ENCODE measurements at places on chromosomes 5 and 9.

DNA sequence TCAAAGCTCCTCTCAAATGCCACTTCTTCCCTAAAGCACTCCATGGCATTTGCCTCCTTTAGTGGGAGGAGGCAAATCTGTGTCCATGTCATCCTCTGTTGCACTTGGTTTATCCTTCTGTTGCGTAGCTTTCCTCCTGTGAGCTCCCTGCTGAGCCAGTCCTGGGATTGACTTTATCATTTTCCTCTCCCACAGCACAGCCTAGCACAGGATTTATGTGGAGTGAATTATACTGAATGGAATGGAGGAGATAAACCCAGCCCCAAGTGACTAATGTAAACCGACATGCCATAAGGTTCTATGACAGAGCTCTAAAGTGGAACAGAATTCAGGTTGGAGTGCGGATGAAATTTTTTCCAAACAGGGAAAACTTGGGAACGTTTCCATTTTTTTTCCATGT, 26.4 kb upstream of the TOMM5 start:
- DNase-seq = no peak

DNA sequence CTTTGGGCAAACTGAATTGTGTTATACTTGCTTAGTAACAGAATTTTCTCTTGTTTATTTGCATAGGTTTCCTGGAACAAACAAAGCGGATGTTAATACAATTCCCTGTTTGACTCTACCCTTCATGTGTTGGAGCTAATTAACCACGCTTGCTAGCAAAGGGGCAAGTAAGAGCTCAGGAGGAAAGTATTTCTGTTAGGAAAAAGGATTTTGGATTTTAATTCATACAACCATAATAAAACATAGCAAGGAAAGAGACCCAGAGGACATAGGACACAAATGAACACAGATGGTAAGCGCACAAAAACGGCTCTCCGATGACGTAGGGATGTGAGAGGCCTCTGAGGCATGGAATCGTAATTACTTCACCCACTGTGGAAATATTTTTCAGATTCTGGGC, 5.1 kb upstream of the DCAF12 start:
- DNase-seq = no peak

DNA sequence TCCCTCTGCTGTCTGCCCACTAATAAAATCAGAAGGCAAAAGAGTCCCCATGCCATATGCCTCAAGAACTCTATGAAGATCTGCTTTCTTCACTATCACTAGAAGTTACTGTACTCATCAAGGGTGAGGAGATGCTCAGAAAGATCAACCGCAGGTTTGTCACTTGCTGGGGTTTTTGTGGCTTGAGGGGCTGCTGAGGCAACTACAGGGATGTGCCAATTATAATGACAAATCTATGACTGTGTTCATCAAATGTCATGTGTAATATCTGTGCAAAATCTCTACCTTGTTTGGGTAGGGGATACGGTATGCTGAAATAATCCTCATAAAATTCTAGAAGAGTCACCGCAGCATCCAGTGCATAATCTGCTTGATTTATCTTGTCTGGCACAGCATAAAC, 13.0 kb downstream of the ERAP1 start:
- DNase-seq = peak; percentile 30

- DNase-seq = no peak
These were observed 10.8 kb downstream of the FAM174A start for GRCh38 chr5:100546001-100546400.

DNA sequence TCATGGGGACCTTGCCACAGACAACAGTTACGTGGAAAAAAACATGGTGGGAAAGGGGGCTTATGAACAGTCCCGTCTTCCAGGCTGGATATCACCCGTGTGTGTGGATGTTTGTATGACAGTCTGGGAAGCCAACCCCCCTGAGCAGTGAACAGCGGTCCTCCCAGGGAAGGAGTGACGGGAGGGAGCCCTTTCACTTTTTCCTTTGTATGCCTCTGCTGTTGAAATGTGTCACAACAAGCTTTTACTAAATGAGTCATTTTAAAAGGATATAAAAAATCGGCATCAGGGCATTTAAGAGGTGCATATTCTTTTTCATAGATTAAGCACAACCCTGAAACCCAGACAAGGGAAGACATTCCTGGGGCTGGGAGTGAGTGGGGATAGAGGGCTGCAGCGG, 5.1 kb downstream of the MYMK start:
- no peak for DNase-seq

GRCh38 chr5:80174790-80175189, 81.1 kb downstream of the SERINC5 start:
- DNase-seq = no peak

- no peak for DNase-seq
These were observed 248.4 kb downstream of the PLK2 start for GRCh38 chr5:58211441-58211840.

- no peak for DNase-seq
These were observed 227.8 kb upstream of the CDH9 start for GRCh38 chr5:27266184-27266583.

- DNase-seq = no peak
These were observed 55.2 kb downstream of the SLC28A3 start for GRCh38 chr9:84285381-84285780.

DNA sequence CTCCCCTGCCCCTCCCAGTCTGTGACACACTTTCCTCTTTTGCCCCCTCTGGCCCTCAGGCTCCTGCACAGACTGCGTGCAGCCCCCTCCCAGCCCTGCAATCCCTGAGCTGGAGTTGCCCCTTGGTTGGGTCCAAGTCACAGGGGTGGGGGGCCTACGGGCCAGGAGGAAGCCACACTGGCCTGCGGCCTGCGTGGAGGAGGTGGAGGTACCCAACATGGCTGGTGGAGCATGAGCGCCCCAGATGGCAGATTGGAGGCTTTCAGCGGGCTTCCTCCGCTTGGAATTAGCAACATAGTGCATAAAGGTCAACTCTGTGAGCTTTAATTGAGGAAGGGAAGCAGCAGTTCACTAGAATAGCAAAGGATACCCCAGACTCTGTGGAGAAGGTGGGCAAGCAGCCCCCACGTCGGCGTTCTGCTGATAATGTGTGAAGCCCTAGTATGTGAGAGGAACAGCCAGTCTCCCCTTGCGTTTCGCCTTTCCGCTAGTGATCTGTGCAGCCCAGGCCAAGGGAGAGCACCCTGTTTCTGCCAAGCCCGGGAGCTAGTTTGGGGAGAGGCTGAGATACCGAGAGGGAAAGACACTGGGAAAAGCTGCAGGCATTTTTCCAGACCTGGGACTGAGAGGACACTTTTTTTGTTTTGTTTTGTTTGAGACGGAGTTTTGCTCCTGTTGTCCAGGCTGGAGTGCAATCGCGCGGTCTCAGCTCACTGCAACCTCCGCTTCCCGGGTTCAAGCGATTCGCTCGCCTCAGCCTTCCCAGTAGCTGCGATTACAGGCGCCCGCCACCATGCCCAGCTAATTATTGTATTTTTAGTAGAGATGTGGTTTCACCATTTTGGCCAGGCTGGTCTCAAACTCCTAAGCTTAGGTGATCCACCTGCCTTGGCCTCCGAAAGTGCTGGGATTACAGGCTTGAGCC, 35.3 kb upstream of the MACIR start:
- no peak for DNase-seq

DNA sequence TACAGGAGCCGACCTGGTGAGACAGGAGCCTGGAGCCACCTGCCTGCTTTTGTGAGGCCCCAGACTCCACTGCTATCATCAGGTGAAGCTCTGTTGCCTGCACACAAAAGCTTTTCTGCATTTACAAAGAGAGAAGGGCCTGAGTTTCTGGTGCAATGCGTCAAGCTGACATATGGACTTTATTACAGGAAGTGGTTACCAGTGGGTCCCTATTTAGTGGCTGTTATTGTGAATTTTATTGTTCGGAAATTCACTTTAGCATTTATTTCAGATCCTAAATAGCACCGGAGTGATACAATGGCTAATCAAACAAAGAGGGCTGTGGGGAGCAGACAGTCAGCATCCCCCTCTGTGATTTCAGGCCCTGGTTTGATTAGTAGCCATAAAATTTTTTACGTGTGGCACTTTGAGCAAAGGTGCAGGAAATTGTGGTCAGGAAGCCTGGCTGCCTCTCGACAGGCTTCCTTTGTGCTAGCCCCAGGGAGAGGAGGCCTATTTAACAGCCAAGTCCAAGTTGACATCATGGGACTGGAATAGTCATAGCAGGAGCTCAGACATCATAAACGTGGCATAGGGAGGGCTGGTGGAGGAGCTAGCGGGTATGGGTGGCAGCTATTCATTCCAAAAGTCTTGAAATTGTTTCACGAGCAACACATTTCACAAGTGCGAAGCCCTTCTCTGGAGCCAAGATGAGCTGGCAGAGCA, 8.4 kb downstream of the TGFBI start:
- DNase-seq = peak; percentile 27
